ENCODE measurements at places on chromosomes 13 and 19.

GRCh38 chr13:111845621-111846351, 221.2 kb upstream of the SOX1 start:
- DNase-seq: no peak

DNA sequence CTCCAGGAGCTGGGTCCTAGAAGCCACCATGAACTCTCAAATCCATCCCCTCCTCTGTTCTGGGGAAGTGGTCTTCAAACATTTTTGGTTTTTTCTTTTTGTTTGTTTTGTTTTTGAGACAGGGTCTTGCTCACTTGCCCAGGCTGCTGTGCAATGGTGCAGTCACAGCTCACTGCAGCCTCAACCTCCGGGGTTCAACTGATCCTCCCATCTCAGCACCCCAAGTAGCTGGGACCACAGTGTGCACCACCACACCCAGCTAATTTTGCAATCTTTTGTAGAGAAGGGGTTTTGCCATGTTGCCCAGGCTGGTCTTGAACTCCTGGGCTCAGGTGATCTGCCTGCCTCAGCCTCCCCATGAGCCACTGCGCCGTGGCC, 7.0 kb downstream of the BLVRB start:
- no peak for DNase-seq

- DNase-seq: no peak
Observed at GRCh38 chr19:511101-511851, 4.0 kb downstream of the TPGS1 start.

GRCh38 chr13:111886217-111886945, 180.6 kb upstream of the SOX1 start:
- DNase-seq: no peak

GRCh38 chr19:46992699-46993535, 26.7 kb upstream of the NPAS1 start:
- DNase-seq: no peak

DNA sequence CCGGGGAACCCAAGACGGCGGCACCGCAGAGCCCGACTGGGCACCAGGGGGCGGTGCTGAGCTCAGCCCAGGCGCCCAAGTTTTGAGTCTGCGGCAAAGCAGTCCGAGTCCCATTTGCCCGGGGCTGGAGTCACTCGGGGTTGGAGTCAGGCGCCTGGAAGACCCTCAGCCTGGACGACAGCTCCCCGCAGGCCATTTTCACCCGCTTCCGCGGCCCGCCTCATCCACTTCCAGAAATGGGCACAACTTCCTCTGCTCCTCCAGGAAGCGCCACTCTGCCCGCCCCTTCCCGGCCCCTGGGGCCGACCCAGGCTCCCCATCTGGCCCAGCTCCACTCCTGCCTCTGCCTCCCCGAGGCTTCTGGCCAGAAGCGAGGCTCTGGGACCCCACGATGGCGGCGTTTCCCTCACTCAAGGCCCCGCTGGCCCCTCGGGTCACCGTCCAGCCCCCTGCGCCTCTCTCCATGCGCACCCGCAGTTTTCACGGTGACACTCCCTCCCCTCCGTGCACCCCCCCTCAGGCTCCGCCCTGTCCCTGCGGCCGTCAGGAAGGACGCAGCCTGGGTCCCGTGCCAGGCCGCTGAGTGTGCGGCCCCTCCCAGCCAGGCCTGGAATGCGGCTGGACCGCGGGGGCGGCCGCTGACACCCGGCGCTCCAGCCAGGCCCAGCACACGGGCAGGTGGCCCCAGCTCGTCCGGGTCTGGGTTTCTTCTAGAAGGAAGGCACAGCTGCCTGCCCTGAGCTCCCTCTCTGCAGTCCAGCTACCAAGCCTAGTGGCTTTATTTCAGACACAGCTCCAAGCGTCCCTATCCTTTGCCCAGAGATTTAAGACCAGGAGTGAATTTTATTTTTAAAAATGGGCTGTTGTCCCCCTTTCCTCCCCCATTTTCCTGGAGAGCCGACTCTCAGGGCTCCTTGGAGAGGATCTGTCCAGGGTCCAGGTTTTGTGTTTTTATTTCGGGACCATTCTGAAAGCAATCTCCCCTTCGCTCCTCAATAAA, 4.7 kb downstream of the SERTAD1 start:
- DNase-seq: peak; percentile 66

- no peak for DNase-seq
Observed at GRCh38 chr13:39552246-39552645, 50.7 kb downstream of the LHFPL6 start.

- no peak for DNase-seq
Observed at GRCh38 chr19:3012621-3013262, 16.3 kb downstream of the TLE2 start.

GRCh38 chr19:49861107-49861506, 6.3 kb downstream of the PNKP start:
- no peak for DNase-seq

GRCh38 chr13:21717817-21718216, 46.9 kb downstream of the FGF9 start:
- no peak for DNase-seq

GRCh38 chr13:46761174-46761573, 35.8 kb downstream of the ESD start:
- DNase-seq: no peak

DNA sequence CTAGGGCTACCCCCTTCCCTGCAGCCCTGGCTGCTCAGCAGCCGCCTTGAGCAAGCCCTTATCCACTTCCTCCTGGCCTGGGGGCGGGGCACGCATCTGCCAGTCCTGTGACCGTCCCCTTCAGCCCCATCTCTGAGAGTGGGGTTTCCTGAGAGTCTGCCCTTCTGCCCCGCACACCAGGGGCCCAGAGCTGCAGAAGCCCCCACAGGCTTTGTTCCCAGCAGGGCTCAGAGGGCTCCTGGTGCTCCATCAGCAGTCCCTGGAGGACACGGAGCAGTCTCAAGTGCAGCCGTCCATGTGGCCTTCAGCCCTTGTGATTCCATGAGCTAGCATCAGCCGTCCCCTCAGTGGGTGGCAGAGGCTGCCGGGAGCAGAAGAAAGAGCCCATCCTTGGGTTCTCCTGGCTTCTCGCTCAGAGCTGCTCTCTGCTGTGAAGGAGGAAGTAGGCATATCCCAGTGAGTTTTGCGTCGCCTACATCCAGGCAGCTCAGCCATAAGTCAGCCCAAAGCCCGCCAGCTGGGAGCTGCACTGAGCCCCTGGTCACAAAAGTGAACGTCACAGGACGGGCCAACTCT, 16.3 kb downstream of the MYO9B start:
- DNase-seq: no peak

DNA sequence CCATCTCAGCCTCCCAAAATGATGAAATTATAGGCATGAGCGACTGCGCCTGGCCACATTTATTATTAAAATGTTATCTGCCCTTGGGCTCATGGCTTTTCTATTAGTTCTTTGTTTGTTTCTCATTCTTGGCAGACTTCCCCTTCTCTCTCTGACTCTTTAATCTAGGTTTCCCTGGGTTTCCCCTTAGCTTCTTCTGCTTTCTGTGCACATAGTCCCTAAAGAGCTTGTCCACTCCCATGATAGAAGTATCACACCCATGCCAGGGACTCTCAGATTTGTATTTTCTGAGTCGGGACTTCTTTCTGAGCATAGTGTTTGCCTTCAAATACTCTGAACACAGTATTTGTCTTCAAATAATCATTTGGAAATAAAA, 38.6 kb upstream of the ITM2B start:
- no peak for DNase-seq

GRCh38 chr19:16946951-16947940, 58.4 kb downstream of the F2RL3 start:
- DNase-seq: no peak

GRCh38 chr19:55297267-55297666, 13.5 kb downstream of the BRSK1 start:
- DNase-seq: no peak

DNA sequence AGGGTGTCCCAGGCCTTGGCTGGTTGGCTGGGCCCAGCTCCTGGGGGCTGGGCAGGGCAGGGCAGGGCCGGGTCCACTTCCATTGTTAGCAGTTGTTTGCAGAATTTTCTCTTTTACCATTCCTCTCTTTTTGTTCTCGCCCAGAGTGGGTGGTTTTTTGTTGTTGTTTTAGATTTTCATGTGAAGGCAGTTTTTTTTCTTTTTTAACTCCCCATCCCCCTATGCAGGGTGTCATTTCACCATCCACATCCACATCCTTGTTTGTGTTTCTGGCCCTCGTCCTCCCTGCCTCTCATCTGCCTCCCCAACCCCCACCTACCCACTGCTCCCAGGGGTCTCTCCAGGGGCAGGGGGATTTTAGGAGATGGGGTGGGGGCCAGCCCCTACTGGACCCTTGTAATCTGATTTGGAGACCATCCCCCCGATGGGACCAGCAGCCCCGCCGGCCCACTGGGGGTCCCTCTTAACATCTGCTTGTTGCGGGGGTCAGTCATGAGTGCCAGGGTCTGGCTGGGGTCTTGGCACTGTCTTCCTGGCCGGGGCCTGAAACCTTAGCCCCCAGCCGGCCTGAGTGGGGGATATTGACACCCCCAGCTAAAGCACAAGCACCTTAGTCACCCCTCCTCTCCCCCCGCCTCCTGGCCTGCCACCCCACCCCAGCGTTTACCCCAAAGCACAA, 10.4 kb downstream of the STX10 start:
- DNase-seq: no peak

- DNase-seq: no peak
Observed at GRCh38 chr19:30269638-30270037, 102.5 kb upstream of the ZNF536 start.

GRCh38 chr19:36423925-36424324, 5.5 kb upstream of the ZFP82 start:
- no peak for DNase-seq

DNA sequence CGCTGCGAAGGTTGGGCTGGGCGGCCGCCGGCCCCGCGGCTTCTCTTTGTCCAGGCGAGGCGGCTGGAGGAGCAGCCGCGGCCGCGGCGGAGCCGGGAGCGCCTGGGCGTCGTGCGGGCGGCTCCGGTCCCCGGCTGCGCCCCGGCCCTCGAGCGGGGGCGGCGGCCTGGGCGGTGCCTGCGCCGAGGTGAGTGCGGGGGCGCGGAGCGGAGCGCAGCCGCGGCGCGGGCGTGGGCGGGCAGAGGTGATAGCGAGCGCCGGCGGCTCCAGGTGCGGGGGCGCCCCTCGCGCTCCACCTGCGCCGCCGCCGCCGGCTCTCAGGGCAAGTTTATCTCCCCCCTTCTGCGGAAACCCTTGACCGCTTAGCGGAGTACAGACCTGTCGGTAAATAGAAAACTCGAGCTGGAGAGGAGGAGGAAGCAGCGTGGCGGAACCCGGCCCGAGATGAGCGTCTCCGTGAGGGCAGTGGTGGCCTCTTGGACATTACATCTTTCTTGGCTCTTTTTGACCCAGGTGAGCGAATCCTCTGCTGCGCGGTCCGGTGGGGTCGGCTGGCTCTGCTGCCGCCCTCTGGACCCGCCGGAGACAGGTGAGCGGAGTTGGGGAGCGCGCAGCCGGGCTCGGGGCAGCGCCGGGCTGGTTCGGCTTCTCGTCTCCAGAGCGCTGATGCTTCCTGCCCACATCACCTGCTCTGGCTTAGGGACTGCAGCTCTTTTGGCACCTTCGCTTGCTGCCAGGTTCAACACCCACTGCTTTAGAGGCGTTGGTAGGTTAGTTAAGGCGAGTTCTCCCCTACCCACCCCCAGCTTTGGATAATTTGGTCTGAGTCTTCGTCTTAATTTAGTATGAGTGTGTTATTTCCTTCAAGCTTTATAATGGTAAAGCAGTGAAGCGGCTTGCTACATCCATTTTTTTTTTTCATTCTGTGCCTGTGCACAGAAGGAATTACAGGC, at the start of gene MTUS2:
Gene MTUS2, plus strand, starts transcription at position 241 of the 953 bp plus-strand sequence.
- DNase-seq: no peak

Data from NCI-H446 treated with DMSO at 0.1 percent for 48 hours (cell line).